ENCODE measurements at places on chromosomes 3 and 15.

DNA sequence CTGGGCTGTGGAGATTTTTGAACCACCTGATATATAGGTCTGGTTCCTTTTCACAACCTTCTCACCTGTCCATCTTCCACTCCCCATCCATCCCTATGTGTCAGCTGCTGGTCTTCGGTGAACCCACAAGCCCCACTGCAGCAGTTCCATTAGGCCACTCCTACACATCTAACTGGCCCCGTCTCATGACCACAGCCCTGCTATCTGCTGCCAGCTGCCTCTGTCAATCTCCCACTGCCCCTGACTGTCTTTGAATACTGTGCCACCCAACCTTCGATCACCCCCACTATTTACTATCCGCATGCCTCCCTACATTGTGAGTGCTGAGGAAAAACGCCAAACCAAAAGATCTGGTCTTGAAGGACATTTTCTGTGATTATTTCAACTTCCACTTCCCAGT lies 795.4 kb downstream of the IGSF11 start:
- DNase-seq, result no peak

GRCh38 chr3:178849199-178849910 lies 222.3 kb downstream of the ZMAT3 start:
- DNase-seq, result no peak

DNA sequence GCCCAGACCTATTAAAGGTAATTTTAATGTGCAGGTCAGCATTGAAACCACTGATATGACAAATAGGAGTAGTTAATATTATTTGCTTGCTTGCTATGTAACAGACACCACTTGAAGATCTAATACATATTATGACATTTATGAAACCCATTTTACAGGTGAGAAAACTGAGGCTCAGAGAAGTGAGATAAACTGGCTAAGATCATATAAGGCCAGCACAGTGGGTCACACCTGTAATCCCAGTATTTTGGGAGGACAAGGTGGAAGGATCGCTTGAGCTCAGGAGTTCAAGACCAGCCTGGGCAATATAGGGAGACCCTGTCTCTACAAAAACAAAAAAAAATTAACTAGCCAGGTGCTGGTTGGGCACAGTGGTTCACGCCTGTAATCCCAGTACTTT lies 33.1 kb upstream of the EIF4A2 start:
- no peak for DNase-seq

DNA sequence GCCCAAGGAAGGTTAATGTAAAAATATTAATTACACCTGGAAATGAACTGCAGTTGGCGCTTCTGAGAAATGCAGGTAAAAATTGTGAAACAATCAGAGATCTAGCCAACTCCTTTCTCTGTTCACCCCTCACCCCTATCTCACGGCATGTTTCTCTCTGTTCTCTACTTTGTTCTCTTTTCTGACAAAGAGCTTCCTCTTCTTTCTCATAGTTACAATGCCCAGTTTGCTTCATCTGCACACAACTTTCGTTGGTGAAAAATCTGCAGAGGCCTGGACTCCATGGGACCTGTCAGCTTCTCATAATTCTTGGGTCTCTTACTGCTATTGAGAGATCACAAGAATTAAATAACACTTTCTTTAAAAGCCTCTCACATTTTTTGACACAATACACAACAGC lies 212.9 kb upstream of the LRRN1 start:
- DNase-seq, result no peak

DNA sequence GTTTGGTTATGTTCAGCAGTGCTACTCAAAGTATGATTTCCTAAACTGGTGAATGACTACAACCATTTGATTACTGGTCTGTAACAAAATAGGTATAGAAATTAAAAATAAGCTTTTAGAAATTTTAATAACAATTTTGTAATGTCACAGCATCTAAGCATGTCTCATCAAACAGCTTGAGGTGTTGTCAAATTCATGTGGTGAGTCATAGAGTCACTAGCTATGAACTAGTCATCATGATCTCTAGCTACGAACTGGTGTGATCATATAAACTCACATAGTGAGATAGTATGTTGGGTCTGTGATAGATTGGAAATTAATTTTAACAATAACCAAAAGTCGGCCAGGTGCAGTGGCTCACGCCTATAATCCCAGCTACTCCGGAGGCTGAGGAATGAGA lies 213.9 kb upstream of the RBMS3 start:
- DNase-seq, result no peak

GRCh38 chr3:186653984-186654383 lies 11.8 kb upstream of the HRG start:
- DNase-seq, result no peak

DNA sequence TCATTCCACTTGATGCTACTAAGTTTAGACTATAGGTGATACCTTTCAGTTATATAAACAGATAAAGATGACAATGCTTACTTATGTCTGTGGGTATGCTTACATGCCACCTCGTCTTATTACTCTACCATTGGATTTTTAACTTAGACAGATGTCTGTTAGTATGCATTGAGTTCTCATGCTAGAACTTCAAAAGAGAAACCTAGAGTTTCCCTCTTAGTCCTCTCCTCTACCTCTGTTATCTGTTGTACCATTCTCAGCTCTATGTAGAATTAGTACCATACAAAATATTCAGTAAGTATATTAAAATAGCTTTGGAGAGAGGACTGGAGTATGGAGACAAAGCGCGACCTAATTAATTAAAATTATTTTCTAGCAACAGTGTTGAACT lies 111.3 kb downstream of the BBX start:
- DNase-seq, result no peak

- DNase-seq, result no peak
These were observed 1073.5 kb downstream of the FHIT start for GRCh38 chr3:60177726-60178125.

GRCh38 chr3:121330634-121331033 lies 215.2 kb downstream of the POLQ start:
- no peak for DNase-seq

DNA sequence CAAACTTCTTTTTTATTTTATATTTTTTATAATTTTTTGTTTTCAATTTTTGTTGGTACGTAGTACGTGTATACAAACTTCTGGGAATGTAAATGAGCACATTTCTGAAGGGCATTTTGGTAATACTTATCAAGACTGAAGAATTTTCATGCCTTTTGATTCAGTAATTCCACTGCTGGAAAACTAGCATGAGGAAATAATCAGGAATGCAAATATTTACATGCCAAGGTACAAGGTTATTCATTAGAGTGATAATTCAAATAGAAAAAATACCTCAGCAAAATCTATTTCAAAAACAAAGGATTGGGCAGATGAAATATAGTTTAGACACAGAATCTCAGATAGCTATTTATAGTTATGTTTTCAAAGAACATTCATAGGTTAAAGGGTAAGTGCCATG lies 128.7 kb downstream of the DMXL2 start:
- no peak for DNase-seq

DNA sequence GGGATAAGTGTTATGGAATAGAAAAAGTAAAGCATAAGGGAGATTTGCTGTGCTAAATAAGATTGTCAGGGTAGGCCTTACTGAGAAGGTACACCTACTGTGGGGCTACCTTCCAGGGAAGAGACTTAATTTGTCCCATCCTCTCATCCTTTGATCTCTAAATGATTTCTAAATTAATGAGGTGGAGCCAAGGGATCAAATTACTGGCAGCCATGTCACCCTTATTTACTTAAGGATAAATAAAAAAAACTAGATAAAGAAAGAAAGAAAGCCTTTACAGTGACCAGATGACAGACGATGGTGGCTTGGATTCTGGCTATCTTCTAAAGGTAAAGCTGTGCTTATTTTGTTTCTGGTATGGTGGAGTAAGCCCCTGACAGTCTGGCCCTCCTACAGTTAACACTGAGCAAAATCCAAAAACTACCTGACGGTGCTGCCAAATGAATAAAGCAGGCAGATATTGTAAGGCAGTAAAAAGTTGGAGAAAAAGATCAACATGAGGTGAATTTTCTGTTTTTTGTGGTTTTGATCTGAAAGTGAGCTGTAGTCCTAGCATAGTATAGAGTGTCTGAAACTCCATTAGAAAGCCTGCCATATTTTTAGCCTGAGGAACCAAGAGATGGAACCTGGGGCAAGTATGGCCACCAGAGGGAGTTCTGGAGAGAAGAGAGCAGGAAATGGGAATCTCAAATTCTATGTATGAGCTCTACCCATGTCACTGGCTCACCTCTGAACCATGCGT lies 285.1 kb upstream of the MANF start:
- no peak for DNase-seq

GRCh38 chr15:68734881-68735280 lies 85.8 kb downstream of the ANP32A start:
- DNase-seq, result no peak

DNA sequence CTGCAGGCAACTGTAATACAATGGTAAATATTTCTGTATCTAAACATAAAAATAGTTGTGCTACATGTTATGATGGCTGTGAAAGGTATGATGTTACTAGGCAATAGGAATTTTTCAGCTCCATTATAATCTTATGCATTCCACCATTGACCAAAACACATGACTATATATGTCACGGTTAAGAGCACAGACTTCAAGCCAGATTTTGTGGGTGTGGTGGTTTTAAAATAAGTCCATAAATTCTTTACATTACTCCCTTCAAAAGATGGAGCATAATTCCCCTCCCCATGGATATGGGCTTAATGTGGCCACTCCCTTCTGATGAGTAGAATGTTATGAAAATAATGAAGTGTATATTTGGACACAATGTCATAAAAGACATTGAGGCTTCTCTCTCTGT lies 88.4 kb upstream of the TBC1D5 start:
- no peak for DNase-seq

DNA sequence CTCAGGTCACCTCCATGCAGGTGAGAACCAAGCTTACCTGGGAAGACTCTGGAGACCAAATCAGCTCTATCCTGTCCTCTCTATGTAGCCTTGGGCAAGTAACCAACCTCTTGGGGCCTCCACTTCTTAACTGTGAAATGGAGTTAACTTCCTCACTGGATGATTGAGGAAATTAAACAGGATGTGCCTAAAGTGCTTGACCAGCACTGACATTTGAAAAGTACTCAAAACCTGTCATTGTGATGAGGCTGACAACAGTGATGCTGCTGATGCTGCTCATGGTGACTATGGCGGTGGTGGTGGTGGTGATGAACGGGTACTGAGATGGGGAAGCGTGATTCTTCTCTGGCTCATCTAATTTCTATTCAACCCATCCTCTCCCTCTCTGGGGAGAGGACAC lies 22.3 kb downstream of the VIPR1 start:
- DNase-seq, result no peak

- DNase-seq, result no peak
These were observed 80.7 kb downstream of the SEC22A start for GRCh38 chr3:123282461-123282860.

DNA sequence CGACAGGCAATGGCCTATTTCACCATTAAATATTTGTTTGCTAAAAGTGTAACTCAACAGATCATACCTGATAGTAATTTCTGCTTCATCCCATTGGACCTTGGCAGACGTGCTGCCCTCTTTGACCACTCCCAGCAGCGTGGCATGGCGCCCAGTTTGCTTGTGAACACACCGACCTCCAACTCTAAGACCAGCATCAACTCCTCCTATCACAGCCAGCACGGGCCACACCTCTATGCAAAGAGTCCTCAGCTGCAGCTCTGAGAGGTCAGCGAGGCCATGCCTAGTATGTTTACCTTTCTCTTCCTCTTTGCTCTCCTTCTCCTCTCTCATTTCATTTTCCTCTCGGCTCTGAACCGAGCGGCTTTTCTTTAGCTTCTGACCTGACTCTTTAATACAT lies 80.6 kb downstream of the FBXL22 start:
- no peak for DNase-seq

GRCh38 chr15:64630396-64631107 lies 144.8 kb downstream of the RBPMS2 start:
- DNase-seq, result no peak

DNA sequence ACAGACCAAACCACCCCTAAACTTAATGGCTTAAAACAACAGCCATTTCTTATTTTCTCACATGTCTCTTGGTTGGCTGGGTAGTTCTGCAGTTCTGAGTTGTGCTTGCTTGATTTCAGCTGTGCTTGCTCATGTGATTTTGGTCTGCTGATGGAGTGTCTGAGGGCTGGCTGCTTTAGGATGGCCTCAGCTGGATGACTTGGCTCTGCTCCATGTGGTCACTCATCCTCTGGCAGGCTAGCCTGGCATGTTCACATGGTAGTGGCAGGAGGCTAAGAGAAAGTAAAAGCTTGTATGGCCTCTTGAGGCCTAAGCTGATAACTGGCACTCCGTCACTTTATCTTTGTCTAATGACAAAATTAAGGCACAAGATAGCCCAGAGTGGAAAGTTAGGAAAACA lies 4.1 kb downstream of the SV2B start:
- no peak for DNase-seq

DNA sequence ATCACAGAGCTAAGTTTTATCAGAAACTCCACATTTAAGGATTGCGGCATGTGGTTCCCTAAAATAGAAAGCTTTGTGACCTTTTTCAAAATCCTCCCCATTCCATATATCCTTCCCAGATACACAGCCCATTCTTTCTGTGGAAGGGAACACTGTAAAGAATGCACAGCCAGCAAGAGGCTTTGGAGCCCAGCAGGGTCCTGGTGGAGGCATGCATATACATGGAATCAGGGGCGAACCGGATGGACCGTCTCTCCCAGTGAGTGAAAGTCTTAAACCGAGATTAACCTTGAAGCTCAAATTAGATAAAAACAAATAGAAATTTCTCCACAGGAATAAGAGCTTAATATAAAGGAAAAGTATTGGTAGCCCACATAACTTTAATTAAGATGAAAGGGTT lies 436.2 kb upstream of the MDFIC2 start:
- no peak for DNase-seq

GRCh38 chr3:56904552-56905215 lies 102.9 kb upstream of the ARHGEF3 start:
- no peak for DNase-seq

DNA sequence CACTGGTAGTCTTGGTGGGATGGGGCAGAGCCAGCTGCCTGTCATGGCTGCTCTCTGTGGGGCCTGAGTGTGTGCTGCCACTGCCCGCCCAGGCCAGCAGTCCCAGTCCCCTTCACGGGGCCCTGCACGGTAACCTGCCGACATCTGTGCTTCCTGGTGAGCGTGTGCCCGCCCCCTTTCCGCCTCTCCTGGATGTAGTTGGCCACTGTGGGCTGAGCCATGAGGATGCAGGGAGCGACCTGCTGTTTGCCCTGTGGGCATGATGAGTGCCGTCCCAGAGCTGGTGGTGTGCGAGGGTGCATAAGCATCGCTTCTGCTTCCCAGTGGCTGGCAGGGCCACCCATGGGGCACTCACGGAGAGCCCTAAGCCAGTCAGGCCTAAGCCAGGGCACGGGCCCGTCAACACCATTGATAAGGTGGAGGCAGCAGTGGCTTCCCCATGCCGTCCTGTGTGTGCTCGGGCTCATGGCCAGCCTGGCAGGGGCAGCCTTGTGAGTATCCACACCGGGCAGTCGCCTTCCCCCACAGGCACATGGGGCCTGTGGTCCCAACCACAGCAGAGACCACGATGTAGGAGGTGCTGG lies 14.6 kb downstream of the PLXNA1 start:
- no peak for DNase-seq

- DNase-seq, result no peak
These were observed 423 bp downstream of the TKT start for GRCh38 chr3:53255423-53255774.

- no peak for DNase-seq
These were observed 7.9 kb downstream of the ANP32A start for GRCh38 chr15:68812597-68813431.

- peak; percentile 85 for DNase-seq
These were observed 270.8 kb downstream of the UACA start for GRCh38 chr15:70492240-70493177.

Data from stimulated activated CD4-positive, alpha-beta T cell treated with anti-CD3 and anti-CD28 coated beads, Interleukin-12 subunit alpha, Interleukin-12 subunit beta, amount 100 ng/mL, for 48 hours (primary cell).